ENCODE measurements at places on chromosomes 4 and X. TPM values are rescaled to one million over a fixed set of nuclear protein-coding genes. Genes with fewer than 3 reads are reported as not detected.

TEC gene
- total RNA-seq = 2.8 TPM

PAGE2 gene
- total RNA-seq = not detected

ADGRG4 gene
- total RNA-seq = not detected

RASSF6 gene
- 5.3 TPM for total RNA-seq

CITED1 gene
- total RNA-seq = 8.6 TPM

PGRMC2 gene
- 33.4 TPM for total RNA-seq
